Transverse colon (tissue), 4 donors: ENCODE measurements at places on chromosomes 6 and 20. TPM values are rescaled to one million over a fixed set of nuclear protein-coding genes. Genes with fewer than 3 reads are reported as not detected.

GRCh38 chr20:59806578-59806975 lies 126.9 kb downstream of the SYCP2 start:
- H3K4me3 ChIP-seq, result no peak overlapping the region
- H3K36me3 ChIP-seq, result no peaks in the 10 kb centered on the region
- no peak for DNase-seq
- no peaks in the 10 kb centered on the region for H3K27me3 ChIP-seq

DNA sequence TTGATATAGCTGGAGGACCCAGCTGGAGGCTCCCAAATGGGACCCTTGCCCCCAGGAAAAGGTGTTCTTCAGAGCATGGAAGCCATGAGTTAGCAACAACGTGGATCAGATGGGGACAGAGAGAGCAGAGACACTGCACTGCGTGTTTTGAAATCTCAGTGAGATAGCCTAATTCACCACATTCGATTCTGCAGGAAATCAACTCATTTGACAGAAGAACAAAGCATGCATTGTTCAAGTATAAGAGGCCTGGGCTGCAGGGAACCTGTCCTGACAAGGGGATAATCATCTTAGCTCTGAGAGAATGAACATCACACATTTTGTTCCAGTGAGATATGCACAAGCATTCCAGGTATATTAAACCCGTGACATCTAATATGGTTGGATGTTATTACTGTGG lies 450.2 kb downstream of the CDH26 start:
- no peaks in the 10 kb centered on the region for H3K27me3 ChIP-seq
- no peaks in the 10 kb centered on the region for H3K4me1 ChIP-seq

- H3K27me3 ChIP-seq, result no peaks in the 10 kb centered on the region
- H3K4me1 ChIP-seq, result peaks cover 21% of the 10 kb centered on the region
- H3K27ac ChIP-seq, result no peak overlapping the region
- no peaks in the 10 kb centered on the region for H3K36me3 ChIP-seq
Measured at GRCh38 chr6:40999569-40999968, 39.5 kb downstream of the UNC5CL start.

DNA sequence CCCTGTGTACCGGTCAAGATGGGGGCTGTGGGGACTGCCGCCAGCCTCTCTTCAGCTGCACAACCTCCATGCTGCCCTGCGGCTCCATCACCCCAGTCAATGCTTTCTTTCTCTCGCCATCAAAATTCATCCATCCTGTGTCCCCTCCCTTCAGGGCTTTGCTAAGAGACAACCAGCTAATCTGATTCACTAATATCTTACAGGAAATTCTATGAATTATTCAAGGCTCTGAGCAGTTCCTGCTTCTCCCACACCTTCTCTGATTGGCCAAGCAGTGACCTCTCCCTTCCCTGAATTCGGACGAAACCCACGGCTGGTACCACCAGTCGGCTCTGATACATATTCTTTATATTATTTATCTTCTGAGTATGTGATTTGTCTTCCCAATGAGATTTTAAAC lies 13.8 kb downstream of the ITPR3 start:
- no peak overlapping the region for H3K4me3 ChIP-seq
- no peaks in the 10 kb centered on the region for H3K27me3 ChIP-seq
- no peak for DNase-seq
- no peaks in the 10 kb centered on the region for H3K36me3 ChIP-seq

GRCh38 chr6:114718716-114719270 lies 376.0 kb upstream of the HS3ST5 start:
- no peaks in the 10 kb centered on the region for H3K36me3 ChIP-seq
- H3K27me3 ChIP-seq, result no peaks in the 10 kb centered on the region
- no peak for DNase-seq
- H3K4me3 ChIP-seq, result no peak overlapping the region
- no peaks in the 10 kb centered on the region for H3K4me1 ChIP-seq

Gene SNAP25
- total RNA-seq, result 4.2 TPM

DNA sequence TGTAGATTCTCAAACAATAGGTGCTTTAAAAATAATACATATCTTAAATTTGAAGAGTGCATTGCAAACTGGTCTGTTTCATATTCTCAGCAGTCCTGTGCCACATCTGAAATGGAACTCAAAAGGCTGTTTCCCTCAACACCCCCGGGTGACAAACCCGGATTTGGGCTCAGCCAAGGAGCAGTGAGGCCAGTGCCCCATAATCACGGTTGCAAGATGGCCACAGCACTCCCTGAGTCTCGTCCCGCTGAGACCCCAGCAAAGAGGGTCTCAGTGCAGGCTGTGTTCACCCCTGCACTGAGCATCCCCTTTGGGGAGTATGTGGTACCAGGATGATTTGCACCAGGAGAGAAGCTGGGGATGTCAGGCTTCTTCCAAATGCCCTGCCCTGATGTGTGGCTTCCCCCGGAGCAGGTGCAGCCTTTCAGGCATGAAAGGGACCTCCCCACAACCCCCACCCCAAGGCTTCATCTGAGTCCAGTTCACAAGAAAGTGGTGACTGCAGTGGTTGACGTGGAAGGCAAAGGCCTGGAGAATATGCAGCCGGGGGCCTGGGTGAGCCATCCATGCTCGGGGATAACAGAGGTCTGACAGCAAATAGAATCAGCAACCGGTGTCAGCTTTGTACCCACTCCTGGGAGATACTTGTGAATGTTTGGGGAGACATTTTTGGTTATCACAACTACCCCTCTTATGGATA lies 202.9 kb downstream of the SYNDIG1 start:
- no peak for DNase-seq
- no peaks in the 10 kb centered on the region for H3K4me1 ChIP-seq
- no peak overlapping the region for H3K4me3 ChIP-seq
- no peak overlapping the region for H3K27ac ChIP-seq
- no peaks in the 10 kb centered on the region for H3K27me3 ChIP-seq
- no peaks in the 10 kb centered on the region for H3K36me3 ChIP-seq

- no peak overlapping the region for H3K27ac ChIP-seq
- no peak for DNase-seq
- H3K4me3 ChIP-seq, result no peak overlapping the region
- H3K36me3 ChIP-seq, result no peaks in the 10 kb centered on the region
- H3K27me3 ChIP-seq, result no peaks in the 10 kb centered on the region
Measured at GRCh38 chr6:71476371-71476770, 187.8 kb downstream of the OGFRL1 start.

- H3K36me3 ChIP-seq, result no peaks in the 10 kb centered on the region
- no peak for DNase-seq
- no peaks in the 10 kb centered on the region for H3K27me3 ChIP-seq
- no peak overlapping the region for H3K27ac ChIP-seq
- H3K4me1 ChIP-seq, result no peaks in the 10 kb centered on the region
Measured at GRCh38 chr6:136703331-136703865, 88.9 kb downstream of the MAP3K5 start.

DNA sequence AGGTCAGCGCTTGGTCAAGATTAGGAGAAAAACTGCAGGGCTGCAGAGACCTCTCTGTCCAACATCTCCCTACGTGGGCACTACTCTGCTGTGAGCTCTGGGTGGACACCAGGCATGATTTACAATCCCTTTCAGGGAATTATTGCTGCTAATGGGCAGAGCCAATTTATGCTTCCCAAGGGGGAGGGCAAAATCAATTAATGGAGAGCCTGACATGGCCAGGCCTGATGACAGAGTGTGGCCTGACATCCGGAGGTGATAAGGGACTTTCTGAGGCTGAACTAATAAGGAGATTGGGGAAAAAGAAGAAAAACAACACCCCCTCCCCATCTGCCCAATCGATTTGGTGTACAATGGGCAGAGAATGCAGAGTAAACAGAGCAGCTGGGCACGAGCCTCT lies 5.0 kb upstream of the KCNK16 start:
- H3K4me1 ChIP-seq, result no peaks in the 10 kb centered on the region
- H3K27ac ChIP-seq, result no peak overlapping the region
- no peak for DNase-seq
- no peak overlapping the region for H3K4me3 ChIP-seq
- H3K36me3 ChIP-seq, result no peaks in the 10 kb centered on the region
- H3K27me3 ChIP-seq, result peaks cover 4% of the 10 kb centered on the region

DNA sequence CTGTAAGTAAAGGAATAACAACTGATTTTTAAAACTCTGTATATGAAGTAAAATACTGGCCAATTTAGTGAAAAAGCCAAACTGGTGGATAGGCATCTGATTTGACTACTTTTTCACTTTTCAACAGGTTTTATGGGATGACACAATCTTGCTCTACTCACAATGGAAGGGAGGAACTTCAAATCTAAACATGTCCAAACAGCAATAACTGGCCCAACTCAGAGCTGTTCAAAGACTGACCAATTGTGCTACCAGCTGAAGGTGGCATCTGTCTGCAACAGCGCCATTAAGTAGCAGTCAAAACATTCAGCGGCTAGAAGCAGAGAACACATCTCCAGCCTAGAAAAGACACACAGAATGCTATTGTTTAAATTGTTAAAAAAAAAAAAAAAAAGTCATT lies 44.6 kb downstream of the SESN1 start:
- no peak overlapping the region for H3K27ac ChIP-seq
- H3K4me3 ChIP-seq, result no peak overlapping the region
- H3K27me3 ChIP-seq, result no peaks in the 10 kb centered on the region

DNA sequence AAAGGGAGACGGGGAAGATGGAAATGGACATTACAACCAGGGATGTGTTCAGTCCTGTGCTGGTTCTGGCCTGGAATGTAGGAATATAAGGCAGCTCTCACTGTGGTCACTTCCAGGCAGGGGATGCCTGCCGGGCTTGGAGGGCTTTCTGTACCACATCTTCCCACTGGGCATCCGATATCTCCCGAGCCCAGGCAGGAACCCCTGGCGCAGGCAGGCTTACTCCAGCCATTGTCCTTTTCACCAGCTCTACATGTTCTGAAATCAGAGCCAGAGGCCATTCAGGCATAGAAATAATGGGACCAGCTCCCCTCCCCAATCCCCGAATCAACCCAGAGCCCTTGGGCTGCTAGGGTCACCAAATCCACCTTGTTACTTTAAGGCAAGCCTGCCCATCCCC lies 1.4 kb downstream of the MEA1 start:
- peaks cover 26% of the 10 kb centered on the region for H3K4me1 ChIP-seq
- H3K36me3 ChIP-seq, result no peaks in the 10 kb centered on the region
- no peak overlapping the region for H3K27ac ChIP-seq

- no peaks in the 10 kb centered on the region for H3K4me1 ChIP-seq
- no peak overlapping the region for H3K27ac ChIP-seq
- no peak for DNase-seq
Measured at GRCh38 chr6:159249128-159249527, 79.9 kb downstream of the FNDC1 start.

GRCh38 chr20:53215166-53215565 lies 243.0 kb downstream of the TSHZ2 start:
- no peaks in the 10 kb centered on the region for H3K4me1 ChIP-seq

DNA sequence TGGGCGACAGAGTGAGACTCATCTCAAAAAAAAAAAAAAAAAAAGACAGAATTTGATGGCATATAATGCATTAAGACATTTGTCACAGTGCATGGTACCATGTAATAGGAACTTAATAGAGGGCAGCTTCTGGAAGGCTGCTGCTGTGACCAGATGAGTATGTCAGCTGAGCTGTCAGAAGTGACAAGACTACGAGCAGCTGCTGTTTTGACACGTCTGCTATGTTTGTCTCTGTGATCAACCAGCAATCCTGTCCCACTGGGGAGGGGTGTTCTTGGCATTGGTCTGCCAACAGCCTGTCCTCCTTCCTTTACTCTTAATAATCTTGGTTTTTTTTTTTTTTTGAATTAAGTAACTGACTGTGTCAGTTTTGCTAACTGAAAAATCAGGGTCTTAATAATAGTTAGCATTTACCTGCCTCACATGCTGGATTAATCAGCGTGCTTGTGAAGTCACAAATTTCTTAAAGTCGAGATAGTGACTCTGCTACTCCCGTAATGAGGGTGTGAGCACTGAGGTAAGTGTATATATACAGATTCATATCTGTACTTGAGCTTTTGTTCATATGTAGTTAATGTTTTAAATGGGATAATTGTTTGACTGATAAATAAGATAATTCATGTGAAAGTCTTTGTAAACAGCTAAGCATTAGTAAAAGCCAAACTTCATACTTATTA lies 152.4 kb downstream of the BMP2 start:
- H3K4me3 ChIP-seq, result no peak overlapping the region
- H3K36me3 ChIP-seq, result no peaks in the 10 kb centered on the region
- no peaks in the 10 kb centered on the region for H3K4me1 ChIP-seq
- DNase-seq, result no peak

DNA sequence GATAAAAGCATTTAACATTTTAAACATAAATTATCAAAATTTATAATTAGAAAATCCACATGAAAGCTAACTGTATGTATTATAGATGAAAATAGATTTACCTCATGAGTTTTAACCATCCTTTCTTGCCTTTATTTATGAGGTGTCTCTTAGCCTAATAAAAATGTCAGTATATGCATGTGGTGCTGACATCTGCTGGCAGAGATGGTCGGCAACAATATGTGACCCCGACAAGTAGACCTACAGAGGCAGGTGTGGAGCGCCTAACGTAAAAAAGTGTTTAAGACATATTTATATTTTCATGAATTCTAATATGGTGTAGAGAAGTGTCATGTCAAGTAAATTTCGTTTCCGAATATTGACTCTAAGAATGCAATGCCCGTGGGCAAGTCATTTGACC lies 149.0 kb upstream of the FUT9 start:
- no peak overlapping the region for H3K4me3 ChIP-seq
- H3K4me1 ChIP-seq, result no peaks in the 10 kb centered on the region
- no peaks in the 10 kb centered on the region for H3K27me3 ChIP-seq
- no peak overlapping the region for H3K27ac ChIP-seq
- no peaks in the 10 kb centered on the region for H3K36me3 ChIP-seq

DNA sequence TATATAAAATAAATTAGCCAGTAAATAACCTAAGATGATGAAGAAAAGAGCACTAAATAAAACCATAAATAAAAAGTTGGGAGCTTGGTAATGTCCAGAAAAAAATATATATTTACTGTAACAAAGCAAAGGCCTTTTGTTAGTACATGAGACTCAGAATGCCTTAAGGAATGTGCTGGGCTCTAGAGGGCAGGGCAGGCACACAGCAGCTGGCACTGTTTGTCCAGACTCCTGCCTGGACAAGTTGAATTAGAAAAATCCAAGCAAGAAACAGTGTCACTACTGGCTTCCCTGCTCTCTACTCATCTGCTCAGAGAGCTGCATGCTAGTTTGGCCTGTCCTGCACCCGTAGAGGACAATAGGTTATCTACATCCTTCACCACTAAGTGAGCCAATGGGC lies 8.8 kb downstream of the DEFB129 start:
- no peaks in the 10 kb centered on the region for H3K4me1 ChIP-seq
- DNase-seq, result no peak
- no peaks in the 10 kb centered on the region for H3K36me3 ChIP-seq
- H3K4me3 ChIP-seq, result no peak overlapping the region

Gene UNC5CL
- total RNA-seq, result not detected

GRCh38 chr6:39370390-39370789 lies 47.9 kb upstream of the KCNK16 start:
- DNase-seq, result no peak
- no peaks in the 10 kb centered on the region for H3K27me3 ChIP-seq
- no peaks in the 10 kb centered on the region for H3K4me1 ChIP-seq
- H3K36me3 ChIP-seq, result no peaks in the 10 kb centered on the region

- DNase-seq, result no peak
- H3K4me1 ChIP-seq, result no peaks in the 10 kb centered on the region
- H3K27me3 ChIP-seq, result no peaks in the 10 kb centered on the region
- H3K27ac ChIP-seq, result no peak overlapping the region
- H3K36me3 ChIP-seq, result no peaks in the 10 kb centered on the region
- no peak overlapping the region for H3K4me3 ChIP-seq
Measured at GRCh38 chr6:7833751-7834070, 76.9 kb downstream of the TXNDC5 start.
